Cerebellar nuclear complex (tissue), 1 donor: ENCODE measurements at places on chromosomes 11 and 22.

- no peak for DNase-seq
These were observed 381.9 kb downstream of the CADM1 start for GRCh38 chr11:115122274-115122673.

DNA sequence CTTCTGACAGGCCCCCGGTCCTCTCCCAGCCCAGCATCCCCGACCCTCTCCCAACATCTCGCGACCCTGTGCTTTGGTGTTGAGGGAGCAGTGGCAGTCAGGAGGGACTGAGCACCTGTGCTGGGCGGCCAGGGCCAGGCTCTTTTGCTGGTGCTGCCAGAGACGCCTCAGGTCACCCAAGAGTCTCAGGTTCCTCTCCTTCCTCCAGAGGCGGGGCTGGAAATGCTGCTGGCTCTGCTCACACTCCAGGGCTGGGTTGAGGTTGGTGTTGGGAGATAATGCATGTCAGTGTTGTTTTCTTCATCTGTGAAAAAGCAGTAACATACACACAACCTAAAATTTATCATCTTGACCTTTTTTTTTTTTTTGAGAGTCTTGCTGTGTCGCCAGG is 1.2 kb upstream of the IGLL1 start:
- no peak for DNase-seq

GRCh38 chr11:87137711-87138110 is 100.0 kb downstream of the TMEM135 start:
- no peak for DNase-seq

DNA sequence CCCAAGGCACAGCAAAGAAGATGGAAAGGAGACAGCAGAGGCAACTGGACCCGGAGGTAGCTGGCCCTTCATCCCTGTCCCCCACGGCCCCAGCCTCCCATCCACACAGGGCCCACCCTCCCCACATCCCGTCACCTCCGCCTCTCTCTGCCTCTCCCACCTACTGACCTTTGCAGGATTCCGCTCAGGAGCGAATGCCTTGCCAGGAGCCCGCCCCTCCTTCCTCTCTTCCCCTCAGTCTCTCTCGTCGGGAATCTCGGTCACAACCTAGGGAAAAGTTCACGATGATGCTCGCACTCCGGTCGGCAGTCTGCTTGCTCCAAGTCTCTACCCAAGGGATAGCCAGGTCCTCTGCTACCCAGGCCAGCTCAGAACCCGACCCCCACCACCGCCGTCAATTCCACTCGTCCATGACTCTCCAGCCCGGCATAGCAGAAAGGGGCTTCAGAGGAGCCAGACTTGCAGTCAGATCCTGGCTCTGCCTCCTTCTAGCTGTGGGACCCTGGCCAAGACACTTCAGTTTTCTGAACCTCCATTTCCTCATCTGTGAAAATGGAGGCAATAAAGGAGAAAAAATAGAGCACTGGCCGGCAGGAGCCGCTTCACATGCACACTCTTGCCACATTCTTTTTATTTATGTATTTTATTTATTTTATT is 10.2 kb downstream of the AHNAK start:
- no peak for DNase-seq

- DNase-seq = no peak
These were observed 9.9 kb downstream of the LSP1 start for GRCh38 chr11:1862588-1863351.

DNA sequence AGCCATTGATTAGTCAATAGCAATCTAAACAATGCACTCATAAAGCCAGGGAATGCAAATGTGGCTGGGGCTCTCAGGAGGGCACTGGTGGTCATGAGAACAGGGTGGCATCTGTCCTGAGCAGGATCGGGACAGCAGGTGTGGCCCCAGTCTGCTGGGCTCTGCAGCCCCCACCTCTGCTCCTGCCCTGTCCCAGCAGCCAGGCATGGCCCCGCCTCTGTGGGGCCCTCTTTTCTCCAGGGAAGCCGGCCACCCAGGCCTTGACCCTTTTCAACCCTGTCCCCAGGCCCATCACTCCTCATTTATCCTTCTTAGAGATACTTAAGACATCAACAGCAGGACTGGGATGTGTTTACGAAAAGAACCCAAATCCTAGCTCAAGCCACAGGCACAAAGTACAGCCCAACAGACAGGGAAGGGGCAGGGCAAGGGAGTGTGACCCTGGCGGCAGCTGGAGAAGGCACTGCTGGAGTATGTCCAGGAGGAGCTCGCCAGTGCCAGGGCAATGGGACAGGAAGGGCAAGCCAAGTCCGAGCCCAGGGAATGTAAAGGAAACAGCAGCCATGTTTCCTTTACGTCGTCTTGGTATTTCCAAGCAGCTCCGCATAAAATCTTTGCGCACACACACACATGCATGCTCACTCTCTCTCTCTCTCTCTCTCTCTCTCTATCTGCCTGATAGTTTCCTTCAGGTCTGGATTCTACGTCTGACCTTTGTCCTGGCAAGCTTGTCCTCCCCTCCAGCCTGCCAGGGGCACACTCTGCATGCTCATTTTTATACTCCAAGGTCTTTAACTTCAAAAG is 59.9 kb downstream of the DGCR2 start:
- DNase-seq = no peak

DNA sequence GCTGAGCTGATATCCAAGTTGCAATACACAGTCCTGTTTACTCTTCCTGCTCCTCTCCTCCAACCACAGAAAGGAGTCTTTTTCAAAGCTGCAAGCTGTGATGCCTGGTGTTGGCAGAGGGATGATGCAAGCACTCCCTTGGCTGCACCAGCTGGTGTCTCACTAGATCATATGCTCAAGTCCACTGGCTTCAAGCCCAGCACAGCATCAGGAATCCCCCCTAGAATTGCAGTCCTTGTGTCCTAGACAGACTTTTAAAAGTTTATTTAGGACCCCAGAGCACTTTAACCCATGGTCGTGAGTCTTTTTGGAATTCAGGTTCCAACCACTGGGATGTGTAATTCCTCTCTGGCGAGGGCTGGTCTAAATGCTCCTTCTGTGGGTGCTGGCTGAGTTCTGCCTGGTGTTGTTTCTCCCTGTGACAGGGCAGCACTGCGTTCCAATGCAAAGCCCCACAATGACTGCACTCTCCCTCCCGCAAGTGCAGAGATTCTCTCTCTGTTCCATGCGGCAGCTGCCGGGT is 1.9 kb upstream of the HEPN1 start:
- DNase-seq = no peak

GRCh38 chr11:3128356-3129180 is 36.5 kb downstream of the OSBPL5 start:
- no peak for DNase-seq

GRCh38 chr11:128890543-128891368 is at the start of gene KCNJ5:
Gene KCNJ5, plus strand, starts transcription at chr11:128891356. Its CDS starts 19,918 bp downstream, at chr11:128911274.
- DNase-seq = no peak

GRCh38 chr11:123551079-123551478 is 103.3 kb downstream of the SCN3B start:
- no peak for DNase-seq

DNA sequence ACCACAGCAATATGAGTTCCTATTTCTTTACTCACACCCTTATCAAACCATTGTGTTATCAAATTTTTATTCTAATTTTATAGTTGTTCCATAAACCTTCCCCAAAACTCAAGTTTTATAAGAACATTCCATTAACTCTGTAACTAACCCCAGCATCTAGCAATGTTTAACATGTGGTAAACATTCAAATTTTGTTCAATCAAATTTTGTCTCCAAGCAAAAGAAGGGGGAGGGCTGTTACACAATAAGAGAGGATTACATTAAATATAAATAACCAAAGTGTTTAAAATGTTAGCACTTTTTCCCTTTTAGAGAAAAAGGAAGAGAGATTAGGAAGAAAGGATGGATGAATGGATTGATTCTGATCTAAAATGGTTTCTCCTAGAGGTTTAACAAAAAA is 20.5 kb downstream of the RBFOX2 start:
- no peak for DNase-seq

DNA sequence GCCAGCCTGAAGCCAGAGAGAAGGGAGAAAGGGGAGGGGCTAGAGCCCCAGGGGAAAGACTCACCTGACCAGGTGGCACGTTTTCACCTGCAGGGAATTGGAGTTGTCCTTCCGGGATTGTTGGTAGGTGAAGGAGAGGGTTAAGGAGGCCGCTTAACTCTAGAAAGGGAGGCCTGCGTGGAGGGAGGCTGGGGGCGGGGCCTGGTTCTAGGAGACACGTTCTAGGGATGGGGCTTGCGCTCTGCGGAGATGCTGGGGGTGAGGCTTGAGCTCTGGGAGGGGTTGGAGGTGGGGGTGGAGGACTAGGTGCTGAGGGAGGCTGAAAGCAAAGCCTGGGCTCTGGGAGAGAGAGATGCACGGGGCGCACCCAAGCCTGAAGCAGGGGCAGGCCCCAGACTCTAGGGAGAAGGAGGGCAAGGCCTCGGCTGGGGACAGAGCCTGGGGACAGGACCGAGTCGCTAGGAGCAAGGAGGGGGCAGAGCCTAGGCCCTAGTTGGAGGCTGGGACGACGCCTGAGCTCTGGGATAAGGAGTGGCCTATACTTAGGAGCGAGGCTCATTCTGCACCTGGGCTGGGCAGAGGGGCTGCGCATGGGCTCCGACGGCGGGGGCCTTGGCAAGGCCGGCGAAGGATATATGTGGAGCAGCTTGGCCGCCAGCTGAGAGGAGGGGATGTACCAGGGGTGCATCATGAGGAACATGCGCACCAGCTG is 2.4 kb downstream of the RASGRP2 start:
- no peak for DNase-seq

DNA sequence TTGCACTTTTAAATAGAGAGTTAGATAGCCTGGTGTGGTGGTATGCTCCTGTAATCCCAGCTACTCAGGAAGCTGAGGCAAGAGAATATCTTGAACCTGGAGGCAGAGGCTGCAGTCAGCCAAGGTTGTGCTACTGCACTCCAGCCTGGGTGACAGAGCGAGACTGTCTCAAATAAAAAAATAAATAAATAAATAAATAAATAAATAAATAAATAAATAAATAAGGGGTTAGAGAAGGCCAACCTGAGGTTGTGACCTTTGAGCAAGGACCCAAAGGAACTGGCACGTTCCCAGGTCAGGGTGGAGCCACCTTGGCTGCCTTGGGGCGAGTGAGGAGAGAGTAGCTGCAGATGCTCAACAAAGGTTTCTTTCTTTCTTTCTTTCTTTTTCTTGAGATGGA is 65.3 kb upstream of the TENM4 start:
- no peak for DNase-seq

DNA sequence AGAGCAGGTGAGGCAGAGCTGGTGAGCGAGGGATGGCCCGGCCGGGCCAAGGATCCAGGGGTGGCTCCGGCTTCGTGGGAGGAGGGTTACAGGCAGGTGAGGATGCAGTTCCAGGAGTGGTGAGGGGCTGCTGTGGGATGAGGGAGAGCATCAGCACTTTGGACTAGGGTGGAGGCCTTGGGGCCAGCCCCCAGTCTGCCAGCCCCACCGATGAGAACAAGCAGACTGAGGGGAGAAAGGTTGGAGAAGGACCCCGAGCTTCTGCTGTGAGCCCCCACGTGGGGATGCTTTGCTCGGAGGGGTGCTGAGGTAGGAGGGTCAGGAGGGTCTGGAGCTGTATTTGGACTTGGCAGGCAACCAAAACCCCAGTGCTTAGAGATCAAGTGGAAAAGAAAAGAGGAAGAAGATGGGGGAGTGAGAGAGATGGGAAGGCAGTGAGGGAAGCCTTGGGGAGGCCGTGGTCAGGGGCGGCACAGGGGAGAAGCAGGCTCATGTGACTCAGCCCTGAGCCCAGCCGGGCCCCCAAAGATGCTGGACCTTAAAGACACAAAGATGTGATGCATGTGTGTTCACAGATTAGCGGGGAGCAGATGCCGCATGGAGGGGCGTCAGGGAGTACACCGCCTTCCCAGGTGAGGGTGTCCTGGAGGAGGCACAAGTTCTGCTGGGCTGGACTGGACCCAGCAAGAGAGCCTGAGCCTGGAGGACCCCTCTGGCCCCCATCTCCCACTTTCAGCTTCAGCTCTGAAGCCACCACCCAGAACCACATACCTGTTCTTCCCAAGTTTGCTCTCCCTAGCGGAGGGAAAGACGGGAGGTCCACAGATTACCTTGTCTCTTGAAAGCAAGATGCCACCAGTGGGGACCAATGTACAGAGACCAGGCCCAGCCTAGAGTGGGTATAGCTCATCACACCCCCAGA is 91.3 kb downstream of the CDKN1C start:
- no peak for DNase-seq

- DNase-seq = no peak
These were observed 150.9 kb upstream of the GRK3 start for GRCh38 chr22:25413620-25414019.

DNA sequence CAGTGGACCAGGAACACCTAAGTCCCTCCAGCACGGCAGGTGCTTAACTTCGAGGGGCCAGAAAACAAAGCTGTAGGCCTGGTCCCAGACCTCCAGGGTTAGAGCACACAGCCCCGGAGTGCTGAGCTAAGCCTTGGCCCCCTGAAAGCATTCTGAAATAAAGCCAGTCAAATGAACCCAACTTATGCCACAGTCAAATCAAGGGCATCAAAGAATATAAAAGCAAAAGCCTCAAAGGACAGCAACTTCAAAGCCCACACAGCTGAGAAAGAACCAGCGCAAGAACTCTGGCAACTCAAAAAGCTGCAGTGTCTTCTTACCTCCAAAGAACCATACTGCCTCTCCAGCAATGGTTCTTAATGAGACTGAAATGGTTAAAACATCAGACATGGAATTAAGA is 39.1 kb downstream of the TMEM123 start:
- no peak for DNase-seq

DNA sequence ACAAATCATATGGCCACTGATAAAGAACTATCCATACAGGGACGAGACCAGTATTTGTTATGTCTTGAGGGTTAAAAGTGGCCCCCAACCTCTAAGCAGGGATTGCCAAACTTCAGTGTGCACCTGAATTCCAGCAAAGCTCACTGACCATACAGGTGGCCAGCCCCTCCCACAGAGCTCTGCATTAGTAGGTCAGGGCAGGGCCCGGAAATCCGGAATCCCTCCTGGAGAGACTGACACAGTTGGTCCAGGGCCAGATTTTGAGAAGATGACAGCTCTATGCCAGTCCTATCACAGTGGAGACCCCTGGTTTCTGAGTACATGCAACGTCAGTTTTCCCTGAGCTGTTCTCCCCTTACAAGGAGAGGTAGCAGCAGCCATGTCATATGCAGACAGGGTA is 20.8 kb downstream of the VPS37C start:
- no peak for DNase-seq

- DNase-seq = no peak
These were observed 39.1 kb downstream of the MMP27 start for GRCh38 chr11:102666331-102666957.

GRCh38 chr11:96681019-96681716 is 291.4 kb downstream of the JRKL start:
- DNase-seq = no peak

DNA sequence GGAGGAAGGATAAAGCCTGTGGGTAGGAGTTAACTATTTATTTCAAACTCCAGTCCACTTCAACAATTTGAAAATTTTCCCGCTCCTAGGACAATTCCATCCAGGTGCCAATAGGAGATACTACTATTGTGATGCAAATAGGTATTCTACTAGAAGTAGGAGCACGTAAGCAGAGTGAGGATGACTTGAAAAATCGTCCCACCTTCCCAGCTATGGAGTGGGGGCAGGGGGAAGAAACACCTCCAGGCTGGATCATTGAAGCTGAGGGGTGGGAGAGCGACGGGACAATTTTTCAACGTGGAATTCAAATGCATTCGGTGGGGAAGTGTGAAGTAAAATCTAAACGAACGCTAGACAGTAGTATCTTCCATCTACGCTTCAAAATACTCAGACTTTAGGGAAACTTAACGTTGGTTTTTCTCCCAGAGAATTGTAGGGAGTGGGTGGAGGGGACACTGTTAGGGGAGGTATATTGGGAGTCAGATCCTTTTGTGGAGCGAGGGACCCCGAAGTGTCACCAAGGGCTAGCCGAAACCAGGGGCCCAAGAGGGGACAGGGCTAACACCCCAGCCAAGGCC is 523 bp upstream of the ARHGAP42 start:
- DNase-seq = no peak

- no peak for DNase-seq
These were observed 63.8 kb upstream of the APOA1 start for GRCh38 chr11:116901211-116901610.
